IPS DF 6.9 (cell line): ENCODE measurements at places on chromosomes 1 and 21.
A peak's percentile ranks its signal among the peaks of the same experiment; 100 is the strongest.

GRCh38 chr1:29332204-29332603, 95.9 kb downstream of the PTPRU start:
- DNase-seq = peak; percentile 81

DNA sequence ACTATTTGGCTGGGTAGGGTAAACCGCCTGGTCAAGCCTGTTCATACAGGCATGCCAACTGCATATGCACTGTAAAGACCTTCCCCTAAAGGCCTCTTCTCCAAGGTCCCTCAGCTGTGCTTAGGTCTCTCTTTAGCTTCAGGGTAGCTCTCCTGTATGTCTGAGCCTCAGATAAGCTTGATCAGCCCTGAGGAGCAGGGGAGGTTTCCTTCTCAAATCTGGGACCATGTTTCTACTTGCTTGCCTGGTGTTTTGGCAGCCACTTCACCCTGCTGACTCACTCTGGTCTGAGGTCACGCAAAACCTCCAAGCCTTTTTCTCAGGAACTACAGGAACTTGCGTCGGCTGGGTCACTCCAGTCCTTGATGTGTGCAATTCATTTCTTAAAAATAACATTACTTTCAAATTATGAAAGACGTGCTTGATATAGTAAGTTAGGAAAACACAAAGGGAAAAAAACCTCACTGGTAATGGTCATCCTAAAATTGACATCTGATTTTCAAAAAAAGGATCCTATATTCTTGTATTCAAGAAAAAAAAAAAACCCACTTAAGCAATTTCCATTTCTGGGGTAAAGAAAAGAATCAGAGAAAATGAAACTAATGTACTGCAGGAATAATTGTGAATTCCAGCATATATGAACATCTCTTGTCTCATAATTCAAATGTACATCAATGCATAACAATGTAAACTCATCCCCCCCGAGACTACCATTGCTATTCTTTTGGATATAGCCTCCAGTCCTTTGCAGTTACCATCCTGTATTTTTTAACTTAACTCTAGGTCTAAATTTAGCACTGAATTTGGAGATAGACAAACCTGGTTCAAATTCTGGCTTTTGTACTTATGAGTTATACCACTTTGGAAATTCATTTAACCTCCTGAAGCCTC, 24.8 kb upstream of the RNF19B start:
- no peak for DNase-seq

DNA sequence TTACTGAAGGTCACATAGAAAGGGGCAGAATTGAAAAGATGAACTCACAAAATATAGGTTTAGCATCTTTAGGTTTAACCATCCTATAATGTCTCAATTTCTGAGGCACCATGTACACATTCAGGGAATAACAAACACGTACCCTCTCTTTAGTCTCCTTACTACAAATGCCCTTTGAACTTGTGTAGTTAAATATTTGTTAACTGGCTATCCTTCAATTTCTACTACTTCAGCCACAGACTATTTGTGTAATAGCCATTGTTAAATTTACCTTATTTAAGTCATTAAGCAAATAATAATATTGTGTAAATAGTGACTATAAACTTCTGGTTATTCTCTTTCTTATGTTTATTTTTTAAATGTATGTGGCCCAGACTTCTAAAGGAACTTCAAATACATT, 600.5 kb downstream of the KCNT2 start:
- no peak for DNase-seq

DNA sequence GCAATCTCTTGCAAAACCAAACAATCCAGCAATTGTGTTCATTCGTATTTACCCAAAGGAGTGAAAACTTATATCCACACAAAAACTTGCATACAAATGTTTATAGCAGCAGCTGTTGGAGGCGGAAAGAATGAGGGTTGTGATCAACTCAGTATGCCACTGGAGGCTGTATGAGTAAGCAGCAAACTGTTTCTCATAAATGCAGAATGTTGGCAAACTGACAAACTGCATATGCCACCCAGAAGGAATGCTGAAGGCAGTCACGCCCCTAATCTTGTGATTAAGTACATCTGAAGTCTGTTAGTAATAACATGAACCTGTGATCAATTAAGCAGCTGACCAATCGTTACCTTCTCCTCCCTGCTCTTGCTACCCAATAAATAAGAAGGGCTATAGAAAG, 60.5 kb upstream of the CR2 start:
- DNase-seq = no peak

DNA sequence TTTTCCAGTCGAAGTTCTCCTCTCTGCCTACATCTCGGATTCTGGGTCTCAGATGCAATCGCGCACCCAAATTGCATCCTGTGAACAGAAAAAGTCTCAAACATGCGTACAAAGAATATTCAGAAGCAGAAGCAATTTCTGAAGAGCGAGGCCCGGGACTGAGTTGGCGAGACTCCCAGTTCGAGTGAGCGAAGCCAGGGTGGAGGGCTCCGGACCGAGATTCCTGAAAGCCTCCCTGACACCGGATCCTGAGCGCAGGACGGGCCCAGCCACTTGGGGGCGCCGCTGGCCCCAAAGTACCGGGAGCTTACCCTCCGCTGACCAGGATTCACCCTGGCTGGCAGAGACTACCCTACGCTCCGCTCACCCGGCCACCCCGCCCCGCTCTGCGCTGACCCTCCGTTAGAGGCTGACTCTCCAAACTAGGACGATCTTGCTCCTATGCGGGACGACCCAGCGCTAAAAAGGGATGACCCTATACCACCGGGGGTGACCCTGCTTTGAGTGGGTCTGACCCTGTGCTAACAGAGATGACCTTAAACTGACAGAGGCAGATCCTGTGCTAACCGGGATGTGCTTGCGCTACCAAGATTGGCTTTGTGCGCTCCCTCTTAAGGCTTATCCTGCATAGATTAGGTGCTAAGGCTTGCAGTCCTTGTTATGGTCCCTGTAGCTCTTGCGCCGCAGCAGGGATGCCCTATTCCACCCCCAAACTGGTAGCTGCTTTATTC, 12.1 kb downstream of the FOXD2 start:
- DNase-seq = no peak

- no peak for DNase-seq
These were observed 80.0 kb downstream of the VWA5B1 start for GRCh38 chr1:20370698-20371097.

GRCh38 chr1:25658791-25659431, 42.3 kb downstream of the MAN1C1 start:
- no peak for DNase-seq

DNA sequence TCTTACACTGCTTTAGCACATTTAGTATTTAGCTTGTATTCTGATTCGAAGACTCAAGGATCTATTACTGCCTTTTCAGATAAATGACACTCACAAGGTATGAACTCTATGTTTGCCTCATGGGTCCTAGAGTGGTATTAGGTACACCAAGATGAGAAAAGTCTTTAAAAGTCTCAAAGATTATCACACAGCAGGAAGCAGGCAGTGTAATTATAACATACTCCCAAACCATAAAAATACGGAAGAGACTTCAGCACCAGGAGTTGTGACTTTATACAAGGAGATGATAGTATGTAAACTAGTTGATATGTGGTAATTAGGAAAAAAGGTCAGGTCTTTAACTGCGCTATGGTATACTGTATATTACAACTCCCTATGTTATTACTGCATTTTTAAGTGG, 11.2 kb upstream of the RCSD1 start:
- no peak for DNase-seq

GRCh38 chr21:36204980-36205379, 48.4 kb downstream of the DOP1B start:
- no peak for DNase-seq

GRCh38 chr1:163706915-163707314, 385.2 kb downstream of the NUF2 start:
- DNase-seq = no peak

- no peak for DNase-seq
These were observed 9.4 kb downstream of the USP16 start for GRCh38 chr21:29033871-29034270.

DNA sequence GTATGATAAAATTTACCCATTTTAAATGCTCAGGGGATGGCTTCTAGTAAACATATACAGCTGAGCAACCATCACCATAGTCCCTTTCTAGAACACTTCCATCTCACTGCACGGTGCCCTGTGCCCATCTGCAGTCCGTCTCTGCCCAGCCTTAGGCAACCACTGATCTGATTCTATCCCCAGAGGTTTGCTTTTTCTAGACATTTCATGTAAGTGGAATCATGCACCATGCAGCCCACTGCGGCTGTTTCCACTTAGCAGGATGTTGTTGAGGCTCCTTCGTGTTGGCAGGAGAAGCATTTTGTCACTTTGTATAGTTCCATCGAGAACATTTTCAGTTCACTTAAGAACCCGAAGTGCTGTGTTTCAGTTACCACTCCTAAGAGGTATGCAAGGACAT, 27.8 kb upstream of the VAMP3 start:
- DNase-seq = no peak

GRCh38 chr1:212153635-212154034, 118.1 kb downstream of the DTL start:
- DNase-seq = no peak

DNA sequence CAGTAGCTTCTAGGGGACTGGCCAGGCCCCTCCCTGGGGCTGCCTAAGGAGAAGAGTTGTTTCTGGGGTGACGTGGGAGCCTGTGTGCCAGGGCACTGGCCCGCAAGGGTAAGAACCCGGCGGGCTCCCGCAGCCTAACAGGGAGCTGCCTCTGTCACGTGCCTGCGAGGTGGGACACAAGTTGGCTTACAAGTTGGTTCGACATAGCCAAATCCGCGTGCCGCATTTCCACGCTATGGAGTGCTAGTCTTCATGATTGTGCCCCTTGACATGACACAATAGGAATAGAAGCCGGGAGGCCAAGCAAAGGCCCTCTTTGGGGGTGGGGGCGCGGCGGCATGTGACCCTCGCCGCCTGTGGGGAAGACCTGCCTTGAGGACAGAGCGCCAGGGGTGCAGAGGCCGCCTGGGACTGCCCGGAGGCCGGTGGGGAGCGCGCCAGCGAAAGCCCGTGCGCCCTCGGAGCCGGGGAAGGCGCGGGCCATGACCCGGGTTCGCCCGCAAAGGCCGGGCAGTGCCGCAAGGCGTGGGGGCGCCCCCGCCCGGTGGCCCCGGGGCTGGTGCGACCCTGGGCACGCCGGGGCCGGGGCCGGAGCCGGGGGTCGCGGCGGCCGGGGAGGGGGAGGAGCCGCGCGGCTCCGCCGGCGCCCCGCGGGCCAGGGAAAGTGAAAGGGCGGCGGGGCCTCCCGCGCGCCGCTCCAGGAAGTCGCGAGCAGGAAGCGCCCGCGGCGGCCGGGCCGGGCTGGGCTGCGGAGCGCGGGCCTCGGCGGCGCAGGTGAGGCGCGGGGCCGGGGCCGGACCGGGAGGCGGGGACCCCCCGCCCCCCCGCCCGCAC, at the start of gene SLC37A1:
Gene SLC37A1 (plus strand): TSS at position 702 of the 834 bp plus-strand sequence. CDS start 4,603 bp downstream, outside the sequence.
- no peak for DNase-seq

GRCh38 chr1:10940451-10940804, 72.0 kb upstream of the TARDBP start:
- no peak for DNase-seq

- DNase-seq = no peak
These were observed 20.1 kb downstream of the SH2D2A start for GRCh38 chr1:156796340-156797097.
